ENCODE measurements at places on chromosomes 11 and 22.

DNA sequence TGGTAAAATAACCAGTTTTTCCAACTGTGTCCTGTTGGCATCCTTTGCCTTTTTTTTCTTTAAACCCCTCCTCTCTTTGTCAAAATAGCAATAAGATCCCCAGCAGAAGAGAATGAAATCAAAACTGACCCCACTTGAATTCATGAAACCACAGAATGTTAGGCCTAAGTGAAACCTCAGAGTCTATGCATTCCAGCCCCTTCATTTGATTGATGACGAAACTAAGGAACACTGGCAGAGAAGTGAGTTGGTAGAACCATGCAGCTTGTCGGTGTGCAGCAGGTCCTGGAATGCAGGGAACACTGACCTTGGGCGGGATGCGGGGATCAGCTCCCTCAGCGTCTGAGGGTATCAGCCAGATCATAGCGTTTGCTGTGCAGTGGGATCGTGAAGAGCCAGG is 57.5 kb downstream of the GRK3 start:
- DNase-seq = no peak

DNA sequence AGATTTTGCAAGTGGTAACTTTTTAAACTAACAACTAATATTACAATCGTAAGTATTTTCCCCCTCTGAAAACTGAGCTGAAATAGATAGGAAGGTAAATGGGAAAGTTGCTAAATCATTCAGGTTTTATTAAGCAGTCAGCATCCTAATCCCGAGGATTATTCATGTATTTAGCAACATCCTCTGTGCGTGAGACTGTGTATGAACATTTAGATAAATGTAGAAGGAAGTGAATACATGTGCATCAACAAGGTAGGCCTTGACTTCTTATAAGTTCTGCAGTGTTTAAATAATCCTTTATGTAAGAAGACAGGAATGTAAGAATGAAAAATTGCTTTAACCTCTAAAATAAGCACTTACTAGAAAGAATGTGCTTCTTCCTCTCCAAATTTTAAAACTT is 745.9 kb upstream of the TENM4 start:
- no peak for DNase-seq

DNA sequence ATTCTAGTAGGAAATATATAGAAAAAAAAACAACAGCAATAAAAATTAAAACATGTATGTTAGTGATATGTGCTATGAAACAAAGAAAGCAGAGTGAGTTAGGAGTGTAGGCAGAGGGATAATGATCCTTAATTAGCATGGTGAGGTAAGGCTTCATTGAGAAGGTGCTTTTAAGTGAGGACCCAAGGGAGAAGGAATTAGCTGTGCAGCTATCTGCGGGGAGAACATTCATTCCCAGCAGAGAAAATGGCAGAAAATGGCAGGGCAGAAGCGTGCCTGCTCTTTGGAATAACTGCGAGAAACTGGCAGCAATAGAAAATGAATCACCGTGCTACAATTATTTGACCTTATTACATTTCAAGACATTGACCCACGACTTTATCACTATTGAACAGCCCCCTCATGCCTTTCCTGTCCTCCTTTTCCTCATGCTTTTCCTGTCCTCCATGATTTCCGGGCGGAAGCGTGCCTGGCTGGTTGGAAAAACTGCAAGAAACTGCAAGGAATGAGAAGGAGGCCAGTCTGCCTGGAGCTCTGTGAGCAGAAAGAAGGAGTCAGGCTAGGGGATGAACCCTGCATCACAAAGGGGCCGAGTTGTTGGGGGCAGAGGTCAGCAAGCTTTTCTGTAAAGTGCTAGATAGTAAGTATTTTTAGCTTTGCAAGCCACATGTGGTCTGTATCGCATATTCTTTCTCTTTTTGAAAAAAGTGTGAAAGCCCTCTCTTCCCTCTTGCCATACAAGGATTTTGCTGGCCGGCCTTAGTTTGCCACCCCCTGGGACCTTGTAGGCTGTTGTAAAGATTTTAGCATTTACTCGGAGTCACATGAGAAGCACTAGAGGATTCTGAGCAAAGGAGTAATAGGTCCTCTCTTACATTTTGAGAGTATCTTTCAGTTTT is 37.1 kb upstream of the SWAP70 start:
- no peak for DNase-seq

DNA sequence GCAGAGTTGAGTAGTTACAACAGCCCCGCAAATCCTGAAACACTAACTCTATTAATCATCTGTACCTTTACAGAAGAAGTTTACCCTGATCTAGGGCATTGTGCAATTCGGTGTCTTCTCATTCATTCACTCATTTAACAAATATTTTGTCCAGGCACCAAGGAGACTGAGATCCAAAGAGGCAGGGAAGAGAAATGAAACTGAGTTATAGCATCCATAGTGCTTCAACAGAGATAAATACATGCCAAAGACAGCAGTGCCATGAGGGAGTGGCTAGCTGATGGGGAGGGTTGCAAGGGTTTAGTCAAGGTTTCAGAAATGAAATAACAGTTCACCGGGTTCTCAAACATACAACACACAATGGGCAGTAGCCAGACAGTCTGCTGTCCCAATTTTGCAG is 40.2 kb upstream of the MTNR1B start:
- no peak for DNase-seq

DNA sequence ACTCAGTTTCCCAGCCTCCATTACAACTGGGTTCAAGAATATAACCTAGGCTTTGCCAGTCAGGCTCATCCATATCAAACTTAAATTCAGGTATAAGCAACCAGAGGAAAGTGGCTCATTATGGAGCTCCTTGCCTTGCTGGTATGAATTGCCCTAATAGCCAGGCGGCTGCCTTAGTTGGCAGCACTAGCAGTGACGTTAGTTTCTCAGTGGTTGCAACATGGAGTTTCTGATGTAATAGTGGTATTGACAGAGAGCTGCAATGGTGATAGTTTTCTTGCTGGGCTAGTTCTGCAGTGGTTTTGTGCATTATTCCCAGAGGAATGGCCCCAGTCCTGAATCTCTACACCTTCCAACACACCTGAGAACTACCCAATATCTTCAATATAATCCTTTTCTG is 3.8 kb upstream of the TMEM123 start:
- no peak for DNase-seq

DNA sequence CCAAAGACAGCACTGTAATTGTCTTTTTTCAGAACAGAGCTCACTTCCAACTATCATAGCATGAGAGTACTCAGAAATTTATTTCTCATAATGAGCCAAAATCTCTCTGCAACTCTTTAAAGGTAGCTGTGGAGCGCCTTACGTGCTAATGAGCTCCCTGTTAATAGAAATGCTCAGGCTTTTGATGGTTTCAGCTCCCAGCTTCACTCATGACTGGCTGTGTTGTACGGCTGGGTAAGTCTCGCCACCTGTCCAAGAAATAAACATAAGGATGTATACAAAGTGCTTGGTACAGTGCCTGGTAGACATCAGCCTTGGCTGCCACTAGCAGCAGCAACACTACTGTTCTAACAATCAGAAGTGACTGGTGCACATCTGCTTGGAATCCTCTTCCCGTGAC is 109.4 kb downstream of the LDLRAD3 start:
- no peak for DNase-seq

- no peak for DNase-seq
These were observed 2.4 kb downstream of the FADS1 start for GRCh38 chr11:61814247-61814957.

DNA sequence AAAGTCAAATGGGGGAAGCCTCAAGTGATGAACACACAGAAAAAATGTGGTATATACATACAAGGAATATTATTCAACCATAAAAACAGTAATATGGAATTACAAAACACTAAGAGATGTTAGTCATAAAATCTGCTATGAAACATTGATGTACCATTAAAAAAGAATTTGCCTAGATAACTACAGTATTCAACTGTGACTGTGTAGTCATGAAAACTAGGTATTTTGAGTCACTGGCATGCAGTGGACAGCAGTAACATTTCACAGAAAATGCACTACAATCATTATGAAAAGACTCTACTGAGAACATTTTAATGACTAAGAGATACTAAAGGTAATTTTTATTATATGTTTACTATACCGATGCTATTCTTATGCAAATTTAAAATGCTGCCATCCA is 11.7 kb downstream of the ZNF195 start:
- DNase-seq = no peak

GRCh38 chr11:10439351-10439750 is 15.7 kb upstream of the AMPD3 start:
- DNase-seq = no peak

DNA sequence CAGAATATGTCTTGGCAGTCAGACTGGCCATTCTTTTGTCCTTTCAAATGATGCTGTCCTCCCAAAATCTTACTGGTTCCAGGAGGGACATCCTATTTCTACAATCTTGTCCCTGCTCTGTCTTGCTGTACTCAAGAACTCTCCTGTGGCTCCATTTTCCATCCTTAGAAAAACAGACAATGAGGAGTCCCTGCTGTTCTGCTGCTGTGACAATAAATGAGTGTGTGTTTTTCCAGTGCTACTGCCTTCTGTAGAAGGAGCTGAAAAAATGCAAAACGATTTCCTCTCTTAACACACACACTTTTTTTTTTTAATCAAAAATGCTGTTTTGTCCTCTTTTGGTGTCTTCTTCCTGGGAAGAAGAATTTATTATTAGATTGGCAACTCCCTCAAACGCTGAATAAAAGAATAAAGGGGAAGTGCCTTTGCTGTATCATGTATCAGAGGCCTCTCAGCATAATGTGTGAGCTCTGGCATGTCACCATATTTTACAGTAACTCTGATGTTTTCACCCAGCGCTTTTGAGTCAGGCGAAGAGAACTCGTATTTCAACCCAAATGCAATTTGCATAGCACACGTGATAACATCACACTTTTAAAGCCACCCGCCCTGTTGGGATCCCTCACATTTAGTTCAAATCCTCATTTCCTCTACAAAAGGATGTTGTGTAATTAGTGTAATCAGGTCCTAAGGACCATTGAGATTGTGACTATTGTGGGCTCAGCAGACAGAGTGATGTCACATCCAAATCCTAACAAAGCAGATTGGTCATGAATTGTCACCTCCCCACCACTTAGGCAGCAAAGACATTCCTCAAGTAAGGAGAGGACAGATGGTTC is 496.0 kb upstream of the LARGE1 start:
- DNase-seq = no peak

GRCh38 chr22:35627267-35628041 is 10.3 kb upstream of the MB start:
- DNase-seq = peak; percentile 29

GRCh38 chr11:122176651-122177050 is 60.6 kb upstream of the BLID start:
- no peak for DNase-seq

- DNase-seq = no peak
These were observed 31.4 kb downstream of the ZC3H12C start for GRCh38 chr11:110124605-110125004.

- no peak for DNase-seq
These were observed 123.9 kb upstream of the NCAM1 start for GRCh38 chr11:112837162-112837826.

- DNase-seq = no peak
These were observed 81.3 kb downstream of the C22orf31 start for GRCh38 chr22:28980326-28980725.

- DNase-seq = no peak
These were observed 54.6 kb upstream of the TOP3B start for GRCh38 chr22:22037229-22037628.

GRCh38 chr11:60985991-60986915 is 14.8 kb downstream of the CD6 start:
- peak; percentile 78 for DNase-seq

- DNase-seq = no peak
These were observed 20.3 kb downstream of the TMPRSS5 start for GRCh38 chr11:113685654-113686359.

GRCh38 chr11:3623767-3624458 is 17.9 kb downstream of the ART5 start:
- no peak for DNase-seq

- no peak for DNase-seq
These were observed 89.9 kb upstream of the LDLRAD3 start for GRCh38 chr11:35853971-35854370.

GRCh38 chr11:134276396-134277182 is 410 bp downstream of the GLB1L3 start:
- DNase-seq = no peak

DNA sequence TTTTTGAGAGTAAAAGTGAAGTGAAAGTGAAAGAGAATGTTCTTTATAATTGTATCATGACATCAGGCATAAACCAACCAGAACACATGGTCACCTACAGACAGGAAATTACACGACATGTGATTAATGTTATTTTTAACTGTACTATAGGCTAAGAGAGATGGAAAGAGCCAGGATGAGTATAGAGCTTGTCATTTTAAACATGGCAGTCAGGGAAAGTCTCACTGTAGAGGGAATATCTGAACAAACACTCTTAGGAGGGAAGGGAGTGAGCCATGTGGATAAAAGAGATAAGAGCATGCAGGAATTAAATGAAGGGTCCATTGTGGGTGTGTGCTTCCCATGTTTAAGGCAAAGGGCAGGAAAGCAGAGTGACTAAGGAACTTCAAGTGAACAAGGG is 599.1 kb upstream of the FAT3 start:
- DNase-seq = no peak

- no peak for DNase-seq
These were observed 801.7 kb downstream of the BRD1 start for GRCh38 chr22:49025791-49026493.

DNA sequence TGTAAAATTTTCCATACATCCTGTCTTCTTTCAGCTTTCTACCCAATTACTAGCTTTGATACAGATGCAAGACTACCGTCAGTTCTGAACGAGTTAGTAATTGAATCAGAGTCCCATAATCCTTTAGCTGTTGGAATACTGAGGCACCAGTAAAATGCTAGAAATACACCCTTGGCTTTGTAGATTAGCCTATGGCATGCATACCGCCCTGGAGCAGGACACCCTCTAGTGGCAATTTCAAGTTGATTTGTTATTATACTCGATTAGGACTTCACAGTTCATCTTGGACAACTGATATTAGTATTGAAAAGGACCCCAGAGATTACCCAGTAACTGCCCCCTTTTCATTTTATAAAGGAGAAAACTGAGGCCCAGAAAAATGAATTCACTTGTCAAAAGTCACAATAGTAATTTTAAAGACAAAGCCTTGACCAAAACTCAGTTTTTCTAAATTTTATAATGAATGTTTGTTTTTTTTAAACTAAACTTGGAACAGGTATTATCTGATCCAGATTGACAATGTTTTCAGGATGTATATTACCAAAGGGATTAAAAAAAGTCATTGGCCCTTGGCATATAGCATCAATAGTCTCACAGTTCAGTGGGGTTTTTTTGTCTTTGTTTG is 72.6 kb downstream of the HIPK3 start:
- no peak for DNase-seq

DNA sequence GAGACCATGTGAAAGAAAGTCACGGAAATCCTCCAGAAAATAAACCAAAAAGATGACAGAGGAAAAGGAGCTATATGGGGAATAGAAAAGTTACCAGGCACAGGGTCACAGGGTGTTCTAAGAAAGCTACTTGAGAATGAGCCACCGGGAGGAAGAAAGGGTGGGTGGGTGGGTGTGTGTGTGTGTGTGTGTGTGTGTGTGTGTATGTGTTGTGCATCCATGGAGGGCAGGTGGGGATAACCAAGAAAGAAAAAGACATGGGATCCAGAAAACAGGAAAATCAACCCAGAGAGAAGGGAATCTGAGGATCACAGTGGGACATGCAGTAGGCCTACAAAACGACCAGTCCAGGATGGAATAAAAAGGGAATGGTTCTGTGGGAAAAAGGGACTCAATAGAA is 3.7 kb downstream of the APOL2 start:
- DNase-seq = no peak
